ENCODE measurements at places on chromosomes 6 and 20.

GRCh38 chr20:46056027-46056833, 27.2 kb downstream of the SLC12A5 start:
- no peak for DNase-seq

DNA sequence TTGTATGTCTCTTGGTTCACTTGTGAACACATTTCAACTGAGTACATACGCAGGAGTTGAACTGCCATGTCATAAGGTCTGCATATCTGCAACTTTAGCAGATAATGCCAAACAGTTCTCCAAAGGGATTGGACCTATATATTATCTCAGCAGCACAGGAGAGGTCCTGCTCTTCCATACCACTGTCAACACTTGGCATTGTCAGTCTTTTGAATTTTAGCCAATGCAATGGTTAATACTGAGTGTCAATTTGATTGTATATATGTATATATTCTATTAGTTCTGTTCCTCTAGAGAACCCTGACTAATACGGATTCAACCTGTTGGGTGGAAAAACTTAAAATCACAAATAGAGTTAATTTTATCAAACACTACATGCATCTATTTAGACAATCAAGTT, 26.1 kb upstream of the ARHGAP18 start:
- DNase-seq, result no peak

DNA sequence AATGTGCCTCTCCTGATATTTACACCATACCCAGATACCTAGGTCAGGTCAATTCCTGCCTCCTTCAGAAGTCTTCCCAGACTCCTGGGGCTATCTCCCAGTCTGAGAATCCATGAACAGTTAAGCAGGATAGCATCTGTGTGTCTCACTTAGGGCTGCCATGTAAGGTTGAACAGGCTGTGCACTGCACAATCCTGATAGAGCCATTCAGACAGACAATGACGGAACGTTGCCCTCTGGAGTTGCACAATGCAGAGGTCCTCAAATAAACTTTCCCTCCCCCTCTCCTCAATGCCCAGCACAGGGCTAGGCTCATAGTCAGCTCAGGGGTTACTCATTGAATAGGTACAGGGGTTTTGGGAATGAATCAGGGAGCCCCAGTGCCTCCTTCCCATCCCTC, 89.7 kb downstream of the CD40 start:
- no peak for DNase-seq

DNA sequence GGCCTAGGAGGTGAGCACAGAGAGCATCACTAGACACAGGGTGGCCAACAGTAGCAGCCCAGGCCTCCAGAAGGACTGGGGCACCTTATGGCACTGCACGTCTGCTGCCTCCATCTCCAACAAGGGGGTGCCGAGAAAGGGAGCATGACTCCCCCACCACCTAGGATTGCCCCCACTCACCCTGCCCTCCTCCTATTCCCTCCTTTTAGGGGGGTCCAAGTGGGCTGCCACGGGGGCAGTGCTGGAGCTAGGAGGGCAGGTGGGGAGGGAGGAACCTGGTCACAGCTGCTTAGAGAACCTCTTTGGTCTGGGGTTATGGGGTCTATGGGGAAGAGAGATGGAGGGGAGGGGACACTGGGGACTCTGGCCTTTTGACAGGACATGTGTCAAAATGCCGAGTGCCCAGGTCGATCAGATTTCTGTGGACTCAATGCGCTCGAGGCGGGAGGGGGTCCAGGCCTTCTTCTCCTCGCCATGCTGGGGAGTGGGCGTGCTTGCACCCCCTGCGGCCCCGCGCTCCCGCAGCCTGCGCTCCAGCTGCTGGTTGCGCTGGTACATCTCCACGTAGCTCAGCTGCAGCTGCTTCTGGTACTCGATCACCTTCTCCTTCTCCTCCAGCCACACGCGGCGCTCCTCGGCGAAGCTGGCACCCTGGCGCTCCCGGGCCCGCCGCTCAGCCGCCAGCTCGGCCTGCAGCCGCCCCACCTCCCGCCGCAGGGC, 4.5 kb upstream of the FASTKD5 start:
- no peak for DNase-seq

DNA sequence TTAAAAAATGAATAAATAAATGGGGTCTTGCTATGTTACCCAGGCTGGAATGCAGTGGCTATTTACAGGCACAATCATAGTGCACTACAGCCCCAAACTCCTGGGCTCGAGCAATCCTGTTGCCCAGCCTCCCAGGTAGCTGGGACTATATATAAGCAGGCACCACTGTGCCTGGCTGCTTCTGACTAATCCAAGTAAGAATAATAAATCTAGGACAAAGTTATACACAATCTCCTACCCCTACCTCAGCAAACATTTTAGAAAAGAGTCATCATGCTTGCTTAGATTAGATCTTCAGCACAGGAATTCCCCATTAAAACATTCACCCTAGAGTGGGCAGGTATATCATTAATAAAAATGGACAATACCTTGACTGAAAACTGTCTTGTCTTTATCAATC, 124.6 kb downstream of the REV3L start:
- DNase-seq, result no peak

DNA sequence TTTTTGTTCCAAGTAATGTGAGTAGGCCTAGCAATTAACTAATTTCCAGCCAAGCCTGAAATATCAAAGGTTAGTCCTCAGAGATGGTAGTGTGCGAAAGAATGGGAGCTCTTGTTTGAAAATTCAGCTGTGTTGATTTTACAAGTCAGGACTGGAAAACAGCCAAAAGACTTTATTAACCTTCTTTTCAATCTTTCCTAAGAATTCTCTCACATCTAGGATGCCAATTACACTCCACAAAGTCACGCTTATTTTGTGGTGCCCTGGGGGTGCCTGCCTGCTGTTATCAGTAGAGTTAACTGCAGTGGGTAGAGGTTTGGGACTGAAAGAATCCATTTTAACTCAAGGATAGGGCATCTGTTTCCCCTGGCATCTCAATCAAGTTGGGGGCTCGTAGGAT, 30.7 kb upstream of the MAP3K4 start:
- DNase-seq, result no peak

GRCh38 chr6:7414811-7415210, 25.2 kb downstream of the RIOK1 start:
- no peak for DNase-seq

DNA sequence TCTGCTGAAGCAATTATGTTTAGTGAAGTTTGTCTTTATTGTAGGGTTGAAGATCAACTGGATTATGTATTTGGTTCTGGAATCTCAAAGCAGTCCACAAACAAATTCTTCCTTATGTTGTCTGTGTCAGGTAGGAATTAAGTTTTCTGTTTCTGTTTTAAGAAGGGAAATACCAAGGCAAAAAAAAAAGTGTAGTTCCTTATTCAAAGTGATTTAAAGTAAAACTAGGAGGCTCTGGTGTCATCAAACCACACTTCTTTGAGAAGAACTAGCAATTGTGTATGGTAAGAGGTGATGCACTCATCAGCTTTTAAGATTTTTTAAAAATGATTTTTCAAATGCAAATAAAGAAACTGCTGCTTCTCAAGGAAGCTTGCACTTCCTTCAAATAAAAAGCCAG, 1.9 kb downstream of the FAM135A start:
- DNase-seq, result no peak

GRCh38 chr6:75864446-75864845, 115.4 kb downstream of the MYO6 start:
- DNase-seq, result no peak

Data from GM12864 (cell line).